ENCODE measurements at places on chromosomes 2 and 18. TPM values are rescaled to one million over a fixed set of nuclear protein-coding genes. Genes with fewer than 3 reads are reported as not detected.

GRCh38 chr18:46061387-46061786 lies 10.7 kb downstream of the PSTPIP2 start:
- no peak for DNase-seq

GRCh38 chr2:38745267-38745666 lies 5.9 kb downstream of the SRSF7 start:
- DNase-seq, result no peak

GRCh38 chr2:234569776-234570430 lies 73.0 kb upstream of the ARL4C start:
- no peak for DNase-seq

DNA sequence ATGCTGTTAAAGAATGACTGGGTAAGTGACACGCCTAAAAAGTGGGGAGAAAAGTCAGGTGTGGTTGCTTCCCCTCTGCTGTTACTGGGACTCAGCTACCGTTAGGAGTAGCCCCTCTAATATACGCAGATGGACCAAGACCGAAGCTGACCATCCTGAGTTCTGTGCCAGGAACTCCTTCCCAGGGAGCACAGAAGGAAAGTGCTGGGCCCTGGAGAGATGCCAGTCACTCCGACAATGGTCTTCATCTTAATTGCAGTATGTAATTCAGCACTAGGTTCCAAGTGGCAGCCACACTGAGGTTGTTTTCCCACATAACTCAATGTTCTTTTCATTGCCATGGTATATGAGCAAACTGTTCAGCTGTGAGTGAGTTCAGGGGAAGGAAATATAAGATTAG lies 19.6 kb upstream of the TMEM200C start:
- DNase-seq, result no peak

- DNase-seq, result no peak
Observed at GRCh38 chr18:74416124-74416523, 41.0 kb downstream of the DIPK1C start.

DNA sequence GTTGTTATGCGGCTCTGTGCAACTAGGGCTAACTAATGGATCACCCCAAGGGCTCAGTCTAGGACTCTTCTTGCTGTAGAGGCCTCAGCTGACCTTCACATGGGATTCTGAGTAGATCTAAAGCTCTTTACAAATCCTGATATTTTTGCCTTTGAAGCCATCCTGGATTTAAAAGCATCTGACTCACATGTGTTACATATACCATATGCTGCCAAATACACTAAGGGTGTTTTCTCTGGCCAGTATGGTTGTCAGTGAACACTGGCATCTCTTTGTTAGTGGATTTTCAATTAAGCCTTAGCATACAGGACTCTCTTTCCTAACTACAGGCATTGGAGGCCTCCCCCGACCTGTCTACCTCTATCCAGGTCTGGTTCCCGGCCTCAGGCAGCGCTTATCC lies 992.8 kb upstream of the FANCL start:
- no peak for DNase-seq

TMEM200C gene
- not detected for total RNA-seq

All from HT1080 (cell line).